ENCODE measurements at places on chromosomes 12 and 14.
A peak's percentile ranks its signal among the peaks of the same experiment; 100 is the strongest.

- peak; percentile 74 for DNase-seq
Measured at GRCh38 chr12:57476162-57476992, 3.3 kb downstream of the ARHGAP9 start.

- no peak for DNase-seq
Measured at GRCh38 chr12:104618691-104619090, 161.9 kb downstream of the CHST11 start.

DNA sequence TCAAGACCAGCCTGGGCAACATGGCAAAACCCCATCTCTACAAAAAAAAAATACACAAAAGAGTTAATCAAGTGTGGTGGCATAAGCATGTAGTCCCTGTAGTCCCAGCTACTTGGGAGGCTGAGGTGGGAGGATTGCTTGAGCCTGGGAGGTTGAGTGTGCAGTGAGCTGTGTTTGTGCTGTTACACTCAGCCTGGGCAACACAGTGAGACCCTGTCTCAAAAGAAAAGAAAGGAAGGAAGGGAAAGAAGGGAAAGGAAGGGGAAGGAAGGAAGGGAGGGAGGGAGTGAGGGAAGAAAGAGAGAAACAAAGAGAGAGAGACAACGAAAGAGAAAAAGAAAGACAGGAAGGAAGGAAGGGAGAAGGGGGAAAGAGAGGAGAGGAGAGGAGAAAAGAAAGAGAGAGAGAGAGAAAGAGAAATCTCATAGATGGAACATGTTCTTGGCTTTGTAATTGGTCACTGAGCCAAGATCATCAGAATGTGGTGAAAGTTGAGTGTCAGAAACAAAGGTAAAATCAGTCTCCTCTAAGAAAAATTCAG is 26.8 kb upstream of the NAP1L1 start:
- no peak for DNase-seq

DNA sequence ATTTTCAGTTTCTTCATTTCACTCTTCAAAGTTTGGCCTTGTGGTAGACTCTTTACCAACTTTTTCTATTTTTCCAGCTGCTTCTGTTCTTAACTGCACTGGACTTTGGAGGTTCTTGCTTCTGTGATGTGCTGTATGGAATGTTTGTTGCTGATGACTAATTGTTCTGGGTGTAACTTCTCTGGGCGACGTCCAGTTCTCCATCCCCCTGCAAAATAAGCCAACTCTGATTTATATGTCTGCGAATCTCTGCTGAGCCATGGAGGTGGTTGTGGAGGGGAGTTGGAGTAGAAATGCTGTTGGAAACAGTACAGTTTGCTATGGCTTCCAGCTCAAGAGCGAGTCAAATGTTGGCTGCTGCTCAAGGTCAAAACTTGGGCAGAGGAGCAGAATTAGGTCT is 113.9 kb upstream of the DYRK2 start:
- DNase-seq, result no peak

DNA sequence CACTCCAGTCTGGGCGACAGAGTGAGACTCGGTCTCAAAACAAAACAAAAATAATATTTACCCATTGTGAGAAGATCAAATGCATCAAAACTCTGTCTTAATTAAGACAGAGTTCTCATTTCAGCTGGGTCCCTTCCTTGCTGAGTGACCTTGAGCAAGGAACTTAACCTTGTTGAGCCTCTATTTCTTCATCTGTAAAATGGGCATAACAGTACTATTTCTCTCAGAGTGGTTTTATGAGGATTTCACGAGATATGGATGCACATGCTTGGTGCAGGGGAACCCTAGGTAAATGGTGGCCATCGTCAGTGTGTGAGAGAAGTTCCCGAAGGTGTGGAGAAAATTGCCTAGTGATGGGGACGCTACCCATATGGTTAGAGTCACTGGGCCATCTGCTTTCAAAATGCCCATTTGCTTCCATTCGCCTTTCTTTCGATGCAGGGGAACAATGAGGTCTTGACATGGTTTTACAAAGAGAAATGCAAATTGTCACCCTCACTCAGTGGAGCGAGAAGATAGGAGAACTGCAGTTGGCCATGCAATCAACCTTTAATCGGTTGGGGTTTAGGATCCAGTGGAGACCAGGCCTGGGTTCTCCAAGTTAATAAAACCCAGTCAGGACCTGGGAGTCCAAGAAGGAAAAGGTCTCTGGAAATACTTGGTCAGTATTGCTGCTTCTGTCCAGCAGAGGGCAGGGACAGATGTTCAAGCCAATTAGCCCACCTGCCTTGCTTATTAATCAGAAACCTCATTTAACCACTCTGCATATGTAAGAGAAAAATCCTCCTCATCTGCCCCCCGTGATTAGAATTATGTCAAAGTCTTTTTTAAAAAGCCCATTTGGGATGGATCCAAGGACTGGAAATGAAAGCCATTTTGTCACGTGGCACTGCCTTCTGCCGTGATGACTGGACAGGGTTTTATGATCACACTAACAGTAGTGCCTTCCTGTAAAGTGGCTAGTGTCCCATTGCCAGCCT is 37.2 kb downstream of the CFAP251 start:
- no peak for DNase-seq

GRCh38 chr12:56657416-56658379 is 11.9 kb upstream of the ATP5F1B start:
- no peak for DNase-seq

GRCh38 chr14:104192883-104193245 is 54.5 kb downstream of the KIF26A start:
- no peak for DNase-seq

- no peak for DNase-seq
Measured at GRCh38 chr12:48182631-48183030, 813 bp upstream of the CCDC184 start.

- no peak for DNase-seq
Measured at GRCh38 chr14:89186856-89187376, 230.1 kb downstream of the FOXN3 start.

- DNase-seq, result no peak
Measured at GRCh38 chr14:96249029-96249428, 7.0 kb upstream of the BDKRB1 start.

DNA sequence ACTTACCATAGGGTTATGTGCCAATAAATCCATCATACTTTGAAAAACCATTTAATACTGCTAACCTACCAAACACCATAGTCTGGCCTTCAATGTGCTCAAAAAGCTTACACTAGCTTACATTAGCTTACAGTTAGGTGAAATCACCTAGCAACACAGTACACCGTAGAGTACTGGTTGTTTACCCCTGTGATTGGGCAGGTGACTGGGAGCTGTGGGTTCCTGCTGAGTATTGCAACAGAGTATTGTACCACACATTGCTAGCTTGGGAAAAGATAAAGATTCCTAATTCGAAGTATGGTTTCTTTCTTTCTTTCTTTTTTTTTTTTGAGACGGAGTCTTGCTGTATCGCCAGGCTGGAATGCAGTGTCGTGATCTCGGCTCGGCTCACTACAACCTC is 5.6 kb downstream of the ATP5MC2 start:
- no peak for DNase-seq

- no peak for DNase-seq
Measured at GRCh38 chr14:75520852-75521251, 1.4 kb upstream of the BATF start.

DNA sequence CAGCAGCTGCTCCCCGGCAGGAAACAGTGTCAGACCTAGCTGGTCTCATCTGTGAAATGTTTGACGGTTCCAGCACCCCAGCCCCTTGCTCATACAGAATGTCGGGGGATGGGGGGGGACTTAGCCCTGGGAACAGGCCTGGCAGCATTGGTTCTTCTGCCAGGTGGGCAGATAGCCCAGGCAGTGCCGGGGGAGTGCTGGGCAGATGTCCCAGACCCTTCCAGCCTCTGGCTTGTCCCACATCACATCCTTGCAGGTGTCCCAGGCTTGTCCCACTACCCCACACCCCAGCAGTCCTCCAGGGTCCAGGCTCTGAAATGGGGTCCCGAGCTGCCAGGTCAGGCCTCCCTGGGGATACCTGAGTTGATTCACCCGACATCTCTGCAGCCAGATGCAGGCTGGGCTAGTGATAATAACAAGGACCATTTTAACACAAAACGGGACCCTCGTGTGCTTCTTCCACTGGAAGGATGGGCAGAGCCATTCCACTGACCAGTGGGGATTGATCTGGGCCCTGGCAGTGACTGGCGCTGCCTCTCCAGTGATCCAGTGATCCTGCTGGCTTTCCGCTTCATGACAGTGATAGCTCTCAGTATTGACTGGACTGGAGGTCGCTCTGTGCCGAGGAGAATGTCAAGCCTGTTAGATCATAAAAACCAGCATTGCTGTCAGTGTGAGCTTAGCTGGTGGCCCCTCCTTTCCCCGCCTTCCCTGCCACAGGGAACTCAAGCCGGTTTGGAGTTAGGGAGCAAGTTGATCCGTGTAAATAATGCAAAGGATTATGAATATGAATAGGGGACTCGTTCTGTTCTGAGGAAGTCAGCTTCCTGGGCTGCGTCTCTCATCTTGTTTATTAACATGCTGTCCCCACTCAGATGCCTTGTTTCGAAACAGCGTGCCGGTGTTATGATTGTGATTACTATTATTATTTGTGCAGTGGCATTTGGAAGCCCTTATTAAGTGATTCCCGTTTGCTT is 180.6 kb downstream of the AACS start:
- DNase-seq, result no peak

DNA sequence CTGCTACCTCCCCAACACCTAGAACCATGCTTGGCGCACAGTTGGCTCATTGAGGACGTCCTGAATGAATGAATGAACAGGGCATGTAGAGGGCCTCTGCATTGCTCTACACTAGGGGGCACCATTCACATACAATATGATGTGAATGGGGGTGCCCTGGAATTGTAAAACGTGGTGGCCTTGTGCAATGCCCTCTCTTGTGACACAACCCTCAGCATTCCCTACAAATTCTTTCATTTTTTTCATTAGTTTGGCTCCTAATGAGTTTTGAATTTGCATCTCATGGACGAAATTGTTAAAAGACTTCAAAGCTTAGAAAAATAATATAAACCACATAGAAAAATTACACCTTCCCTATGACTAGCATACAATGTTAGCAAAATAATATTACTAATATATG is 2.3 kb upstream of the DIO2 start:
- DNase-seq, result no peak

Data from activated CD4-positive, alpha-beta T cell treated with anti-CD3 and anti-CD28 coated beads for 24 hours (primary cell).